ENCODE measurements at places on chromosomes 12 and 14.

DNA sequence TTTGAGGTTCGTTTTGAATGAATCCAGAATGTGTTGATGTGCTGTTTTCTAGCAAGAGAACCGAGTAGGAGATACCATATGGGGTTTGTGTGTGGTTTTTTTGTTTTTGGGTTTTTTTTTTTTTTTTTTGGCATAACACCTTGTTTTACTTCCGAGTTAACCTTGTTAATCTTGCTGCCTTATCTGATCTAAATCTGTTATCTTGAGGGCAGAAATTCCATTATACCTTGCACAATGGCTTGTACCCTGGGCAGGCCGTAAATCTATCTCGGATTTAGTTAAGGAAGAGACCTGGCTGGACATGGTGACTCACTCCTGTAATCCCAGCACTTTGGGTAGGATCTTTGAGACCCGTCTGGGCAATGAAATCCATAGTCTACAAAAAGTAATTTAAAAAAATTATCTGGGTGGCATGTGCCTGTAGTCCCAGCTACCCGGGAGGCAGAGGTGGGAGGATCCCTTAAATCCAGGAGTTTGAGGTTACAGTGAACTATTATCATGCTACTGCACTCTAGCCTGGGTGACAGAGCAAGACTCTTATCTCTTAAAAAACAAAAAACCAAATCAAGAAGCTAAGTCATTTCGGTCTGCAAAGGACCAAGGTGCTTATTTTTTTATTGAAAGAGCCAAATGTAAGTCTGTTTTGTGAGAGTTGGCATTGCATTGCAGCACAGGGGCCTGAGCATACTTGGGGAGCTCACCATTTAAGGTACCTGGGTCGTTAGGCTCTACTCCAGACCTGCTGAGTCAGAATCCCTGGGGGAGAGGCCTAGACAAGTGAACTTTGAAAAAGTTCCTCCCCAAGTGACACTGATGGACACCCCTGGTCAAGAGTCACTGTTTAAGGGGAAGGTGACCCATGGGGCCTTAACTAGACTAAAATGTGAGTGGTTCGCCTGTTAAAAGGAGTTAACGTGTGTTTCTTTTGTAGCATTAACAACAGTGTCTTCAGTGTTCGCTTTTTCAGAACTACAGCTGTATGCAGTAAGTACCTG is 6.7 kb downstream of the DLST start:
- peak; percentile 95 for DNase-seq

DNA sequence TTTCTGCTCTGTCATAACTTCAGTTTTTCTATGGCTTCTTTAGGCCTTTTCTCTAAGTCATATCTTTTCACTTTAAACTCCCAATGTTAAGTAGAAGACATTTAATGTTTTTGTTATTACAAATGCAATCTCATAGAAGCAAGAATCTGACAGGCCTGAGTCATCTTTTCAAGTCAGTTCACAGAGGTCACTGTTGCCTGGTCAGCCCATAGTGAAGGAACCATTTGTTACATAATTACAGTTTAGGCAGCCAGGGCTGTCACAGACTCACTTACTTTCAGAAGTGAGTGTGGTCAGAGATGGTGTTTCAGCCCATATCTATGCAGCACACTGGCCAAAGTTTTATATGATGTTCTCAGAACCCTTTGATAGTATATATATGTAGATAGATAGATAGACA is 46.5 kb downstream of the CCER1 start:
- no peak for DNase-seq

DNA sequence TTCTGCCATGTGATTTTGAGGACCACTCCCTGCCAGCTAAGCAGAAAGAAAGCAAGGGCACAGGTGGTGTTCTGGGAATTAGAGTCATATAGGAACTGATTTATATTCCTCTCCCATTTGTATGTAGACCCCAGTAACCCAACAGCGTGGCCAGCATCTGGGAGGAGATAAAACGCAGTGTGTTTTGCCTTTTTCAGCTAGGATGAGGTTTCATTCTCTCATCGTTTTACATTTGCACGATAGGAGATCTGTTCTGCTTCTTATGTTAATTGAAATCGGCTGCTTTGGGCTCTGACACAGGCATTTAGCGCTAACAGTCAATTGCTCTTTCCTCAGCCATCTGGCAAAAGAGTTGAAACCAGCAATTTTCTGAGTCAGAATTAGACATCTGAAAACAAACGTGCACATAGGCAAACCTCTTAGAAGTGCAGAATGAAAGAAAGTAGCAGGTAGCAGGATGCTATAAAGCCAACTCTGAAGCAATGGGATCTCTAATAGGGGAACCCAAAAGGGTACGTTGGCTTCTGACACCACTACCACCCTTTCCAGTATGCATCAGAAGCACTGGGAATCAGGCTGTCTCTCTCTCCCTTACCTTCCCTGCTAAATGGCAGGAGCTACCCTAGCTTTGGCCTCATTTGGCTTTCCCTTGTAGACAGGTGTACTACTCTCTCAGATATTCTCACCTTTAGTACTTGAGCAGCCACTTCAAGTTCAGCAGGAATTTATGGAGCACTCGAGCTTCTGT is 219.1 kb downstream of the PHLDA1 start:
- DNase-seq, result no peak

- DNase-seq, result no peak
Measured at GRCh38 chr14:102523569-102524450, 14.2 kb upstream of the ANKRD9 start.

DNA sequence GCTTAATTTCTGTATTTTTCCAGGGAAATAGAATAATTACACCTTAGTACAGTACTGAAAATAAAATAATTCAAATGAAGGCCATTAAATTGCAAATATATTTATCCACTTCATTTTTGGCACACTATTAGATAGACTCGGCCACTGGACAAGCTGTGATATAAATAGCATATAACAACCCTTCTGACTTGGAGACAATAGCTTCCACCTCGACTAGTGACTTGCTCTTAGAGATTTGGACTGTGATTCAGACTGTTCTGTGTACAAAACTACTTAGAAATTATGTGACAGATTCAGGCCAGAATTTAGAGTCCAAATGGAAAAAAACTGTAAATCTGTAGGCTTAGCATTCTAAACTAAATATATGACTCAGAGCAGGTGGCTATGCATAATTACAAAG is 949.9 kb downstream of the LRFN5 start:
- no peak for DNase-seq

DNA sequence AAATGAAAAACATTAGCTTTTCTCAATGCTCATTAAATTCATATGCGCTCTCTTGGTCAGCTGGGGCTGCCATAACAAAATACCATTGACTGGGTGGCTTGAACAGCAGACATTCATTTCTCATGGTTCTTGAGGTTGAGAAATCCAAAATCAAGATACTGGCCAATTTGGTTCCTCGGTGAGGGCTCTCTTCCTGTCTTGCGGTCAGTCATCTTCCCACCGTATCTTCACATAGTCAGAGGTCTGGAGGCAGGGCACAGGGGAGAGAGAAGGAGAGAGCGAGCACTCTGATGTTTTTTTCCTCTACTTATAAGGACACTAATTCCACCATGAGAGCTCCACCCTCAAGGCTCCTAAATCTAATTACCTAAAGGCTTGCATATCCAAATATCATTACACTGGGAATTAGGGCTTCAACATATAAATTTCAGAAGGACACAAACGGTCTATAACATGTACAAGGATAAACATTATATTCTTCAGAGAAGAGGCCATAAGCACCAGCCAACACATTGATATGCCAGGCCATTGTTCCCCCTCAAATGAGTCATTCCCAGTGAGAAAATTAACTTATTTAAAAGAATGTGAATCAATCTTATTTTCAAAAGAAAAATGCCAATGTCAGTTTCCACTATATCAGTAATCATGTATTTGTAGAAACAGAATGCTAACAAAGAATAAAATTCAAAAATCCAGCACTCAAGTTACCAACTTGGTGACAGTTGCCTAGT is 152.2 kb downstream of the BTG1 start:
- no peak for DNase-seq

- DNase-seq, result no peak
Measured at GRCh38 chr14:62347562-62348011, 585.4 kb downstream of the SNAPC1 start.

GRCh38 chr12:130128790-130129735 is 33.2 kb upstream of the FZD10 start:
- no peak for DNase-seq

DNA sequence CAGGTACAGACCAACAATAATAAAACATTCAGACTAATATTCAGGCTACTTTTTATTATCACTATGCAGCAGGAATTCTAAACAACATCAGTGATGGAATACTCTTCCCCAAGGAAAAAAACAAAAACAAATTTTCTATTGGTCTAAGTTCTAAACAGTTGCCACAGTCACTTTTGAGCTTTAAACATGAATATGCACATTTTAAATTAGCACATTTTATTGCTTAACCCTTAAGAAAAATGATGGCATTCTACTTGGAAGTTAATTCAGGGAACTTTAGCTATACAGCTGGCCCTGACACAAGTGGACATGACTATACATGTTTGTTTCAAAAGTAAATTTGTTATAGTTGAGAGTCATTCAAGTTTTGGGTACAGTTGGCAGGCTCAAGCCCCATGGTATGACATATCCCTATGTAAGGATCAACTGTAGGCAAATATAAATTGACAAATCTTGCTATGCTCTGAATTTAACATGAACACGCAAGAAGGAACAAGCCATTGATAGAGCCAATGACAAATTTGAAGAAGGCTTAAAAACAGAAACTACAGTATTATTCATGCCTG is 224.3 kb upstream of the AMIGO2 start:
- no peak for DNase-seq

- DNase-seq, result no peak
Measured at GRCh38 chr14:94426526-94426925, 26.1 kb downstream of the SERPINA11 start.

DNA sequence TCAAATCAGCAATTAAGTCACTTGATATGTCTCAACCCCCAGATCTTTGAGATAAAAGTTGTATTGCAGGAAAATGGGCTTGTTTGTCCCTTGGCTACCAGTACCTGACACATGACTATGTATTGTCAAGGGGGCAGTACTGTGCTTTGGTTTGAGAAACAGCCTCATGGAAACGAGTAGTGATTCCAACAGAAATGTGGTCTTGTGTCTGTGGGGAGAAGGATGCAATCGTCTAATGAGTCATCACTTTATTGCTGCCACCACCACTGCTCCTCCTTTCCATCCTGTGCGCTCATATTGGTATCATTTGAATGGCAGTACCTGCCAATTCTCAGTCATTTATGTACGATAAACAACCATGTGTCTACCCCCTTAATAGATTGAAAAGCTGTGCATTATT is 72.8 kb upstream of the ARHGAP5 start:
- DNase-seq, result no peak

- DNase-seq, result no peak
Measured at GRCh38 chr14:35503646-35504045, 30.3 kb upstream of the INSM2 start.

GRCh38 chr14:21241218-21241819 is 27.9 kb downstream of the HNRNPC start:
- peak; percentile 50 for DNase-seq

DNA sequence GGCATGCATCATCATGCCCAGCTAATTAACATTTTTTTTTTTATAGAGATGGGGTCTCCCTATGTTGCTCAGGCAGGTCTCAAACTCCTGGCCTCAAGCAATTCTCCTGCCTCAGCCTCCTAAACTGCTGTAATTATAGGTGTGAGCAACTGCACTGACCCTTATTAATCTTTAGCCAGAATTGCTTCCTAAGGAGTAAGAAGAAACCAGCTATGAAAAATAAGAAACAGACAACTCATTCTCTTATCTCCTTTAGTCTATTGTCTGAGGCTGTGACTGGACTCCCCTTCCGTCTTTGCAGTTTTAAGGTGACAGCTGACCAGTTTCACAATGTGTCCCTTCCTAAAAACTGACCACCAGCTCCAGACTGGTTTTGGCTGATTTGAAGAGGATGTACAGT is 52.4 kb downstream of the EMP1 start:
- no peak for DNase-seq

DNA sequence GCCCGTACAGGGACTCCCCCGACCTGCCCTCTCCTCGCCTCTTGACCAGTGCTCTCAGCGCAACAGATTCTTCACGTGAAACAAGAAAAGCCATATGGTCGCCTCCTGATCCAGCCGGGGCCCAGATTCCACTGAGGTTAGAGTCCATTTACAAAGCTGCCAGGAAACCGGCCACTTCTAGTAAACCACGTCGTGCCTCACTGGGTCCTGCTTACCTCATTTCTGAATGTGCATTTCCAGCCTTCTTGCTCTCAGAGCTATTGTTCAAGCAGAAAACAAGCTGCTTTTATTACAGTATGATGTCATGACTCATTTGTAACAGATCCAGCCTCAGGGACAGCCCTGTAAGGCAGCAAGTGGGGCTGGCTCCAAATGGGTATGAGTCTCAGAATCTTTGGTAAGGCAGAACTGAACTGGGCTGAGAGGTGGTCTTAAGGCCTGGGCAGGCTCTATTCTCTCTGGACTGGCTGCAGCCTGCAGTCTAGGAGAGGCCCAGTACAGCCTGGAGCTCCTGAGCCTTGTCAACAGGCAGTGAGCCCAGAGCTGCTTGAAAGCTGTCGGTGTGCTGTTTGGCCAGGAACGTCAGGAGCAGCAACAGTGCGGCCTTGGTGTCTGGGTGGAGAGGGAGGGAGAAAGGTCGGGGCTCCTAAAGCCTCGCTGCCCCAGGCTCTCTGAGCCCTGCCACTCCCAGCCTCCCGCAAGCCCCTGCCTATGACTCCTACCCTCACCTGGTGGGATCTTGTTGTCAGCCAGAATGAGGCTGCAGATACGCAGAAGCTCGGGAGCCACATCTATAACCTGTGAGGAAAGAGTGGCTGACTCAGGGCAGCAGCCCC is 8.3 kb downstream of the REC8 start:
- no peak for DNase-seq
